ENCODE measurements at places on chromosomes 11 and 22.

DNA sequence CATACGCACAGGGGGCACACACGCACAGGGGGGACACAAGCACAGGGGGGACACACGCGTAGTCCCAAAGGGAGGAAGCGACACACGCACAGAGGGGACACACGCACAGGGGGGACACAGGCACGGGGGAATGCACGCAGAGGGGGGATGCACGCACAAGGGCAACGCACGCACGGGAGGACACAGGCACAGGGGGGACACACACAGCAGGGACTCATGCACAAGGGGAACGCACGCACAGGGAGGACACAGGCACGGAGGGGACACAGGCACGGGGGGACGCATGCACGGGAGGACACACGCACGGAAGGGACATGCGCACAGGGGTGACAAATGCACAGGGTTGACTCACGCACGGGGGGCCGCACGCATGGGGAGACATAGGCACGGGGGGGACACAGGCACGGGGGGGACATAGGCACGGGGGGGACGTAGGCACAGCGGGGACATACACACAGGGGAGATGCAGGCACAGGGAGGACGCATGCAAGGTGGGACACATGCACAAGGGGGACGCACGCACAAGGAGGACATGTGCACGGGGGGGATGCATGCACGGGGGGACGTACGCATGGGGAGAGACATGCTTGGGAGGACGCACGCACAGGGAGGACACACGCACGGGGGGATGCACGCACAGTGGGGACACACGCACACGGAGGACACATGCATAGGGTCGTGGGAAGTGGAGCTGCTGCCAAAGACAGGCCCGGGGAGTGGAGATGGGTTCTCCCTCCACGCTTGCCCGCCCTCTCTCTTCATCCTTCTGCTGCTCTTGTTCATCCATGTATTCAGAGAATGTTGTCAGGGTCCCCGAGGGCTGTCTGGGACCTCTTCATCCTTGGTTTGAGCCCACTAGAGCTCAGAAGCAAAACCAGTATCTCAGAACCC, 41.2 kb downstream of the WNT11 start:
- no peak for DNase-seq

DNA sequence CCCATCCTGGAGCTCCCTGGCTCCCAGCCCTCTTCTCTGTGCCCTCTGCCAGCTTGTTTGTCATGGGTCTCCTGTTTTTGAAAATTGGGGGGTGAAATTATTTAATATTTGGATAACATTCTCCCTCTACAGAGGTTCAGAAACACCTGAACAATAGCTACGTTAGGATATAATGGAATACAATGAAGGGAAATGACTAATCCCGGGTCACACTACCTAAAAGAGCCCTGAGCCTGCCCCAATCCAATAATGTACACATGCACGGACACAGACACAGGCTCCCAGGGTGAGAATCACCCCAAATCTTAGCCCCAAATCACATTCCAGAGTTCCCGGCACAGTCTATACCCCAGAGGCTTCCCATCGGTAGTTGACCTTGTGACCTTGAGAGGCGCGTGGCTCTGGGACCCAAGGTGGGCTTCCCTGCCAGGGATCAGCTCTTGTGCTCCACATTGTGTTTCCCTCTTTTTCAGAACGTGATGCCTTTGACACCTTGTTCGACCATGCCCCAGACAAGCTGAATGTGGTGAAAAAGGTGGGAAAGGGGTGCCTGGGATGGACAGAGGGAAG, 135.5 kb downstream of the PARVA start:
- no peak for DNase-seq

- DNase-seq = no peak
Measured at GRCh38 chr22:38567531-38568285, 2.3 kb downstream of the DMC1 start.

DNA sequence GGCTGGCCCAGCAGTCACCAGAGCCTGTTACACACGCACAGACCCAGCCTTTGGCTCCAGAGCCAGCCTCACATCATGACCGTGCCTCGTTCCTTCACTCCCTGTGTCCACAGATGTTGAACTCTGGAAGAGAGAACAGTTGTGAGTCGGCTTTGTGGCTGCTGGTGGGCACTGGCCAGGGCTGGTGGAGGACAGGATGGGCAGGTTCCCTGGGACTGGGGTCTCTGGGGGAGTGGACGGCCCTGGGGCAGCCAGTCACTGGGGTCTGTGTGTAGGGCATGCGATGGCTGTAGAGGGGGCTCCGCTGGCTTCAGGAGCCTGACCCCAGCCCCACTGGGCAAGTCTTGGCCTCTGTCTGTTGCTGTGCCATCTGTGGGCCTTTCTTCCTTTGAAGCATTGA, 1070.1 kb downstream of the BRD1 start:
- DNase-seq = no peak

- no peak for DNase-seq
Measured at GRCh38 chr11:6385046-6385777, 5.1 kb upstream of the SMPD1 start.

- no peak for DNase-seq
Measured at GRCh38 chr11:12767577-12767976, 93.4 kb downstream of the TEAD1 start.

DNA sequence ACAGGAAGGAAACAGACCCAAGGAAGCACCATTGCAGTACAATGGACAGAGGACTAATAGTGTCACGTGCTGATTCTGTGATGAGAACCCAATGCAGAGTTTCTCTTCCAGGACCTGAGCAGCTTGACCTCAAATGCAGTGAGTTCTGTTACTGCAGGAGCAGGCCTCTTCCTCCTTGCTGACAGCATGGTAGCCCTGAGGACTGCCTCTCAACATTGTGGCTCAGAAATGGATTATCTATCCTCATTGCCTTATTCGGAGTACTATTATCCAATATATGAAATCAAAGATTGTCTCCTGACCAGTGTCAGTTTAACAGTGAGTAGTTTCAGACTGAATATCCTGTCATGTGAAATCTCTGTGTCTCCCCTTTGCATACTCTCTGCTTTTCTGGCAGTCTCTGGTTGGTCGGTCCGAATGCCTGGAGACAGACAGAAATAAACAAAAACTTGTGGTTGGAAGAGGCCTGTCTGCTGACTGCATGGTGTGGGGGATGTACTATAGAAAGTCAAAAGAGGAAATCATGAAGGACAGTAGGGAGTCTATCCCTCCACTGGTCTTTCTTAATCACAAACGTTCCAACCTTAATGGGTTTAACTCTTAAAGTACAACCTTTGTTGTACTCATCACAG, 6.9 kb upstream of the MS4A14 start:
- DNase-seq = no peak

GRCh38 chr11:86738568-86738967, 61.8 kb upstream of the PRSS23 start:
- no peak for DNase-seq

GRCh38 chr11:111105566-111105965, 140.0 kb upstream of the POU2AF2 start:
- no peak for DNase-seq

- no peak for DNase-seq
Measured at GRCh38 chr22:41368543-41369423, 13.0 kb upstream of the TEF start.

GRCh38 chr22:19760058-19760950, at the start of gene TBX1:
Gene TBX1 (plus strand): TSS chr22:19760778. CDS start chr22:19760844, 66 bp downstream.
- DNase-seq = no peak

DNA sequence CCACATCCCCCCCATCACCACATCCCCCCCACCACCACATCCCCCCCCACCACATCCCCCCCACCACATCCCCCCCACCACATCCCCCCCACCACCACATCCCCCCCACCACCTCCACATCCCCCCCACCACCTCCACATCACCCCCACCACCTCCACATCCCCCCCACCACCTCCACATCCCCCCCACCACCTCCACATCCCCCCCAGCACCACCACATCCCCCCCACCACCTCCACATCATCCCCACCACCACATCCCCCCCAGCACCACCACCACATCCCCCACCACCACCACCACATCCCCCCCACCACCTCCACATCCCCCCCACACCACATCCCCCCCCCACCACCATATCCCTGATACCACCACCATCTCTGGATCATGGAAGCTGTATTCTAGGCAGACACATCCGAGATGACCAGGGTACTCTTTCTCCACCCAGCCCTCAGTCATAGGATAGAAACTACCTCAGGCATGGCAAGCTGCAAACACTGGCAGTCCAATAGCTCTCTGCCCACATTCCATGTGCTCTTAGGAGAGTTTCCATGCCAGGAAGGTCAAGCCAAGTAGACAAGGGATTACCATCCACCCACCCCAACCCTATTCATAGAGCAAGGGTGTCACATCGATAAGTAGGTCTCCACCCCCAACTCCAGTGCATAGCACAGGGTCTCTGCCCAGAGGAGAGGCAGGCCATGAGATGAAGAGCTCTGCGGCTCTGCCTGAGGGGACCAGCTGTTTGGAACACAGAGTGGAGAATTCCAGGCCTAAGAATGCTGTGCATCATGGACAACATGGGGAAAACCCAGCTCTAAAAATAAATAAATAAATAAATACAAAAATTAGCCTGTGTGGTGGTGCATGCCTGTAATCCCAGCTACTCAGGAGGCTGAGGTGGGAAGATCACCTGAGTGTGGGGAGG, 33.0 kb upstream of the TEAD1 start:
- DNase-seq = no peak

DNA sequence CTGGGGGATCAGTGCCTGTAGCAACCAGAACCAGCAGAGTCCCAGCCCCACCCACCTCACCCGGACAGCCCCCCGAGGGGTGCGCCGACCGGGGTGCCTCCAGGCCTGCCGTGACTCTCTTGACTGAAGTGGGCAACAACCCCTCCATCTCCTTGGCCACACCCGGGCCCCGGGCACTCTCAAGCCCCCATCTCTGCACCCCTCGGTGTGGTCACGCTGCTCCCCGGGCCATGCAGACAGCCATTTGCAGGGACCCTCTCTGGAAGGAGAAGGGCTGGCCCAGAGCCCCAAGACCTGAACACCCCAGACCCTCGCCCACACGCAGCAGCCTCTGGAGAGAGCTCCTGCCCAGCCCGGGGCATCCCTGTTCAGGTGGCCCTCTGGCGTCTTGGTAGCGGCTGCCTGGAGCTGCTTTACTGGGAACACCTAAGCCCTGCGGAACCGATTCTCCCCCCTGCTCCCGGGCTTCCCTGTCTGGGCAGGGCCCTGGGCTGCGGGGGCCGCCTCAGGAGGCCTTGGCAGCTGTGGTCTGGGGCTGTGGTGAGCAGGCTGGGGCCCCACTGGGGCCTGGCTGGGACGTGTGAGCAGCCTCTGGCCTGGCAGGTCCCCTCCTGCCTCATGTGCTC, 84.9 kb downstream of the WNT7B start:
- peak; percentile 51 for DNase-seq

DNA sequence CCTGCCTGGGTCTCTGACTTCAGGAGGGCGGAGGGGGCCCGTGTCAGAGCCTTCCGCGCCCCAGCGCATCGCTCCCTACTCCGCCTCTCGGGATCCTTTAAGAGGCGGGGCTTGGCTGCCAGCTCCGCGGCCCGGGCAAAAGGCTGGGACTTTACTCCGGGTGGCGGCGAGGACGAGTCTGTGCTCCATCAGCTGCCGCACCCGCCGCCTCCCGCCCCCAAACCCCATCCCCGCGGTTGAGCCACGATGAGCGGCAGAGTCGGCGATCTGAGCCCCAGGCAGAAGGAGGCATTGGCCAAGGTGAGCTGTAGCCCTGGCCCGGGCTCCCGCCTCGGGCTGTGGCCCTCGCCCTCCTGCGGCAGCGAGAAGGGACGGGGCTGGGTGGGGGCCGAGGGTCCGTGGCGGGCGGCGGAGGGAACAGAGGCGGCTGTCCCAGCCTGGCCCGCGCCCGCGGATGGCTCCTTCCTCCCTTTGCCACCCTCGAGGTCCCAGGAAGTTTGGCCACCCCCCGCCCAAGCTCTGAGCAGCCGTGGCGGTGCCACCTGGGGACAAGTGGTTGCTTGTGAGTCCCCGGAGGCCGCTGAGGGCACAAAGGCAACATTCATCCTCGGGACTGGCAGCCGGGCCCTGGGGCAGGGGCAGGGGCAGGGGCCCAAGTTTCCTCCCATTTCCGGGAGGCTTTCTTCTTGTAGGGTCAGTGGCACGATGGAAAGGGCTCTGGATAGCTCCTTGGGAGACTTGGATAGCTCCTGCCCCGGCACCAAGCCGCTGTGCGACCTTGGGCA, at the start of gene SEC14L2:
TSS of gene SEC14L2 (plus strand) at position 148 of the 785 bp plus-strand sequence. CDS start at position 247, 99 bp downstream.
- peak; percentile 79 for DNase-seq

- no peak for DNase-seq
Measured at GRCh38 chr22:50174382-50175190, 4.1 kb downstream of the PANX2 start.

GRCh38 chr22:26170795-26171580, 1.7 kb downstream of the SEZ6L start:
- DNase-seq = no peak

DNA sequence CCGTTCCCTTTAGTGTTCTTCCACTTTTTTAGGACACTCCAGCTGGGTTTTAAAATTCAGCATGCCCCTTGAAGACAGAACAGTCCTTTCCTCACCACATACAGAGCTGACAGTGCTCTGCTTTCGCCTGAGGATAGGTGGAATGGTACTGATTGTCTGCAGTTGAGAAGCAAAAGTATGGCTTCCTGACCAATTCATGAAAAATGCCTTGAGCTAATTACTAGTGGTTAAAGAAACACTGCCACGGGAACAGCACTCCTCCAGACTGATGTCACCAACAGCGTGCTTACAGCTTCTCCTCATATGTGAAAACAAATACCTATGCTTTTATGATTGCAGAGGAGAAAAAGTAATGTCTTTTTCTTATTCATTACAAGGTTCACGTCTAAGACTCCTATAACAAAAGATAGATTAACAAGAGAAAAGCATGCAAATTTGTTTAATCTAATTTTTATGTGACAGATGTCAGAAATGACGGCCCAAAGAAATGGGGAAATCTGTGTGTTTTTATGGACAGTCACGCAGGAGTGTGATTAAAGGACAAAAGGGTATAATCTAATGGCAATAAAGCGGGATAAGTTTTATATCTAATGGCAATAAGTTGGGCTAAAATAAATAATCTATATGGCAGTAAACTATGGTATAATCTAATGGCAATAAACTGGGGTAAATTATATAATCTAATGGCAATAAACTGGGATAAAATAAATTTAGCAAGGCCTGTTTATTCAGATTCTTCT, 123.4 kb upstream of the ARHGAP42 start:
- DNase-seq = no peak

GRCh38 chr11:122646549-122647340, 8.8 kb upstream of the UBASH3B start:
- DNase-seq = no peak

GRCh38 chr11:3735827-3736226, 61.5 kb downstream of the NUP98 start:
- DNase-seq = no peak

- no peak for DNase-seq
Measured at GRCh38 chr22:35197071-35197470, 60.2 kb upstream of the HMGXB4 start.

DNA sequence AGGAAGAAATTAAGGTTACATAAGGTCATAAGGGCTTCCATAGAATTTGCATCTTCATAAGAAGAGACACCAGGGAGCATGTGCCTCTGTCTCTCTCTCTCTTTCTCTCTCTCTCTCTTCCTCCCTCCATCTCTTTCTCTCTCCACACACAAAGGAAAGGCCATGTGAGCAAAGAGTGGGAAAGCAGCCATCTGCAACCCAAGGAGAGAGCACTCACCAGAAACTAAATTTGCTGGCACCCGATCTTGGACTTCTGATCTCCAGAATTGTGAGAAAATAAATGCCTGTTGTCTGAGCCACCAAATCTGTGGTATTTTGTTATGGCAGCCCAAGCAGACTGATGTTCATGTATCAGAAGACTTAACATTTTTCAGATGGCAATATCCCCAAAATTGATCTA, 6.4 kb upstream of the KRTAP5-10 start:
- no peak for DNase-seq

All from cardiac septum (tissue), 1 donor.